Stimulated activated naive CD4-positive, alpha-beta T cell treated with Interleukin-2 at 50 U/mL for 16 hours (primary cell): ENCODE measurements at places on chromosomes 2 and 18.
A peak's percentile ranks its signal among the peaks of the same experiment; 100 is the strongest.

GRCh38 chr2:169012812-169013627, 18.1 kb downstream of the ABCB11 start:
- no peak for DNase-seq

GRCh38 chr18:46250084-46250811, 146.1 kb downstream of the HAUS1 start:
- DNase-seq = peak; percentile 38

- DNase-seq = no peak
These were observed 715 bp upstream of the MEMO1 start for GRCh38 chr2:32011485-32011960.

DNA sequence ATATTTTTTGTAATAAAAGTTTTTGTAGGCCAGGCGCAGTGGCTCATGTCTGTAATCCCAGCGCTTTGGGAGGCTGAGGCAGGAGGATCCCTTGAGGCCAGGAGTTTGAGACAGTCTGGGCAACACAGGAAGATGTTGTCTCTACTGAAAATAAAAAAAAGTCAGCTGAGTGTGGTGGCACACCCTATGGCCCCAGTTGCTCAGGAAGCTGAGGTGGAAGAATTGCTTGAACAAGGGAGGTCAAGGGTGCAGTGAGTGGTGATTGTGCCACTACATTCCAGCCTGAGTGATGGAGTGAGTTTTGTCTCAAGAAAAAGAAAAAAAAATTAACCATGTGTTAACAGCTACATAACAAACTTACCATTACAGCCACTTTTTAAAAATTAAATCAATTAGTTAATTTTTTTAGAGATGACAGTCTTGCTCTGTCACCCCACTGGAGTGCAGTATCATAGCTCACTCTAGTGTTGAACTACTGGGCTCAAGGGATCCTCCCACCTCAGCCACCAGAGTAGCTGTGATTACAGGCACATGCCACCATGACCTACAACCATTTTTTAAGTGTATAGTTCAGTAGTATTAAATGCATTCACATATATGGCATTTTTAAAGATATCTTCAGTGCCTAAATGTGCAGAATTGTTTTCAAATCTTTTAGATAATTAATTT, 67.2 kb upstream of the ACYP2 start:
- no peak for DNase-seq

GRCh38 chr2:193326296-193326695, 1131.6 kb upstream of the TMEFF2 start:
- no peak for DNase-seq

GRCh38 chr18:3184275-3184963, 35.3 kb downstream of the MYOM1 start:
- no peak for DNase-seq

GRCh38 chr2:47309472-47309951, 93.4 kb upstream of the MSH2 start:
- no peak for DNase-seq

DNA sequence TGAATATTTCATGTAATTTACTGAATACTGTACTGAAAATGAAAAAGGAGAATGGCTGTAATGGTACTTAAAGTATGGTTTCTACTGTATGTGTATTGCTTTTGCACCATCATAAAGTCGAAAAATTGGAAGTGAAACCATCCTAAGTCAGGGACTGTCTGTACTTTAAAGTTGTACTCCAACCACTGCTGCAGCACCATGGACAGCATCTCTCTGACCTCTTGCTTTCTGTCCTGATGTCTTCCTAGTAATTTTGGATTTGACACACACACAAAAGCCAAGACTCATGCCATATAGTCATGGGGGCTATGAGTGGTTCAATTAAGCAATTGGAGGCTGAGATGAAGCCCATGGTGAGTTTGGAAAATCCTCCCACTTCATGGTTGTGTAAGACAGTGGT, 256.3 kb upstream of the PKDCC start:
- no peak for DNase-seq

GRCh38 chr2:227816507-227817294, 3.1 kb downstream of the CCL20 start:
- DNase-seq = no peak

GRCh38 chr18:73791081-73791480, 356.6 kb downstream of the FBXO15 start:
- DNase-seq = no peak

- no peak for DNase-seq
These were observed 89.5 kb downstream of the PXDN start for GRCh38 chr2:1654696-1655374.

DNA sequence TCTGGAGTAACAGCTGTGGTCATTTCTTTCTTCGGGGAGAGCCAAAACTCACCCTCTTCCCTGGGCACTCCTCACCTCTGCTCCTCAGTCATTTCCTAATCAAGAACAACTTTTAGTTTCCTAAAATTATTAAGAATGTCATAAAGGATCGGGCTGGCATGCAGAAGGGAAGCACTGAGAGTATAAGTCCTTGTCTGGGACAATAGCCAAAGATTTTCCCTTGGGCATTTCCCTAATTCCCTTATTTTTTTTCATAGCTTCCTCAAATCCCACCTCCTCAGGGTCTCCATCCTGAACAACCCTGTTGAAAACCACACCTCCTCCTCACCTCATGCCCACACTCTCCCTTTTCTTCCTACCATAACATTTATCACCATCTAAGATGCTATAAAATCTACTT, 115.0 kb downstream of the MREG start:
- no peak for DNase-seq

DNA sequence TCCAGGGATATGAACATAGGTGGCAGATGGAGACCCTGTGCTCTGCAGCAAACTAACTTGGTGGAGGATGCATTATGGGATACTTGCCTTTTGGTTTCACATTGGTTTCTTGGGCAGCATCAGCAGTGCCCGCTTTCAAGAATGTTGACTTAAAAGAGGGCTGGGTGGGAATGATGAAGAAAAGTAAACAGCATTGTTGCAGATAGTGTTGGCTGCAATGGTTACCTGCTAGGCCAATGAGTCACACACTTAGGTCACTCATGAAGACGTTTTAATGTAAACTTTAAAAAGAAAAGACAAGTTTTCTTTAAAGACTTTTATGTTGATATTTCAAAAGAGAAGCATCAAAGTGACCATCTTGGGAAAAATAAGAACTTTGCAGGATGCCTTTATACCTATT, 26.1 kb upstream of the FAM237A start:
- DNase-seq = no peak

- no peak for DNase-seq
These were observed 123.2 kb upstream of the FZD5 start for GRCh38 chr2:207892716-207893402.

DNA sequence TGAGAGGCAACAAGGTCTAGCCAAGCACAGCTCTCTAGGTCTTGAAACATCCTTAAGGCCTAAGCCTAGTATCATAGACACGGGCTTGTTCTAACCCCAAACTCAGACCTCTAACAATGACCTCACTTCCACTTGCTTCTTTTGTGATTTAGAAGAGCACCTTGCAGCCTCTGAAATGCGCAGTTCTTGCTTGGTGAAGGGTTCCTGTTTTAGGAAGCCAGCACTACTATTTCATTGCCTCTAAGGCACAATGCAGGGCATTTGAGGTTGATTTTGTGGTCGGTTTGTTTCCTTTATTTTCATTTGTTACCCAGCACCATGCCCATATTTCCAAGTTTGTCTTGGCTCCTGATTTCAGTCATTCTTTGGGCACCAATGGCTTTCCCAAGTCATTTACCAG, 117.0 kb upstream of the CYP1B1 start:
- no peak for DNase-seq

GRCh38 chr2:221657806-221658205, 85.7 kb upstream of the EPHA4 start:
- DNase-seq = no peak

- no peak for DNase-seq
These were observed 89.4 kb upstream of the VRK2 start for GRCh38 chr2:57957238-57957637.

- no peak for DNase-seq
These were observed 15.6 kb upstream of the LAMA1 start for GRCh38 chr18:7133181-7133580.

GRCh38 chr18:52409727-52410126, 69.7 kb downstream of the DCC start:
- no peak for DNase-seq

DNA sequence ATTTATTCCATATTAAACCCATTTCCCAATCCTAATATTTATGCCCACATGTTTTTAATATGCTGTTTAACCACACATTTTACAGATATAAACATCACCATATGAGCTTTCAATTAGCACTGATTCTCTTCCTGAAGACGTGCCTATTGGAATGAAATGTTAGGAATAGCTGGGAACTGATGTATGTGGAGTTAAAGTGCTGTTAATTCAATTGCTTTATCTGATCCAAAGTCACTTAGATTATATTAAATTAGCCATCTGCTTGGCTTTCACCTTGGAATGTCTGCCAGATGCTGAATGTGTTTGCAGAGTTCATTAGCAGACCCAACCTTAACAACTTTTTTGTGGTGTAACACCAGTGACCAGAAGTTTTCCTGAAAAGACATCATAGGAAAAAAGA, 942.9 kb upstream of the KLHL29 start:
- no peak for DNase-seq

DNA sequence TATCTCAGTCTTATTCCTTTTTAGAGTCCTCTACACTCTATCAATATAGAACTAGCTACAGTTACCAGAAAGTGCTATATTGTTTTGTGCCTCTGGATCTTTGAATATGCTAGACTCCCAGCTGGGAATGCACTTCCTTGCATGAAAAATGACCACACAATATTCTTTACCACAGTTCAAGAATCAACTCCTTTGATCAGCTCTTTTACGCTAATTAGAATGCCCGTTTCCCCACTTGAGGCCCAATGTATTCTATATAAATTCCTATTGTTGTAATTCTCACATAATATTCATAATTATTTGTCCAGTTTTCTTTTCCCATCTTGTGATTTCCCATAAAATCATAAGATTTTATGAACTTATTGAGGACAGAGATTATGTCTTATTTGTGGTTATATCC, 142.2 kb downstream of the UBE2E3 start:
- no peak for DNase-seq

DNA sequence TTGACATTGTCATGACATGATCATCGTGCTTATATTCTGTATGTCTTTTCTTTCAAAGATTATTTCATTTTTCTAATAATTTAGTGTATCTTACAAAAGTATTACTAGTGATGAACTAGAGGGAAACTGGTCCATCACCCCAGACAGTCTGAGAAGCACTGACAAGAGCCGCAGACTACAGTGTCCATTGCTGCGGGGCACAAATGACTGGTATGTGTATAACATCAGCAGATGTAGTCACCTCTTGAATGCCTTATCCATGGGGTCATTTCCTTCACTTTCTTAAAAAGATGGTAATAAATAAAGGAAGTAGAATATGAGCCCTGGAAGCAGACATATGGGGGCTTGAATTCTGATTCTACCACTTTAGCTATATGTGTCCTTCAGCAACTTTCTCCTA, 29.6 kb downstream of the NEMP2 start:
- DNase-seq = no peak

DNA sequence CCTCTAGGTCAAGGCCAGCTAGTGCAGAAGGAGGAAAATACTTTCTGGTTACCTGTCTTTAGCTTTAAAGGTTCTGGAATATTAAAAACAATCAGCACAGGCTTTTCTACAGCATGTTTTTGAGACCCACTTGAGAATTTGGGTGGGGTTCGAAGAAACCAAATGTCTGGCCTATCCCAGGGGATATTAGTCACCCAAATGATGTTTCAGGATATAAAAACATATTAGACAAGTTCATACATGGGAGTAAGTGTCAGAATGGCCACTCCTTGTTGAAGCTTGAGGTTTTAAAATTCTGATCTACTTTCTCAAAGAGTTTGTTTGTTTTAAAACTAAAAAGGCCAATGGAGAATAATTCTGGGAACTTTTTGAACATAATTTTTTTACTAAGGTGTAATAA, 158.6 kb upstream of the DLX2 start:
- no peak for DNase-seq

- DNase-seq = no peak
These were observed 10.6 kb downstream of the C18orf63 start for GRCh38 chr18:74326231-74326630.

- DNase-seq = no peak
These were observed 10.2 kb downstream of the ACKR3 start for GRCh38 chr2:236579746-236580315.

DNA sequence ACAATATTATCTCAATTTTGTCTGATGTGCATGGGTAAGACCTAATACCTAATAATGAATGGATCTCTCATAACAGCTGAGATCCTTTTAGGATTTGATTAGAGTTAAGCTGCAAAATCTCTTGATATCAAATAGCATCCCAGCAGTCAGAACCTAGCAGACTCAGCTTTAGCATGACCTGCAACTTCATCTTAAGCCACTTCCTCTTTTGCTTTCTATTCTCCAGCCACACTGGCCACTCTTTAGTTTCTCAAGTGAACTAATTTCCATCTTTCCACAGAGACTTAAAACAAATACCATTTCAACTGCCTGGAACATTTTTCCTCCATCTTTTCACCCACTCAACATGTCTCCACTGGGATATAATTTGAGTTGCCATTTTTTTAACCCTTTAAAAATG, 1251.6 kb upstream of the ZEB2 start:
- DNase-seq = no peak

- DNase-seq = no peak
These were observed 145.3 kb upstream of the ATP5MC3 start for GRCh38 chr2:175326801-175327200.

GRCh38 chr2:135299165-135299564, 231.9 kb downstream of the ZRANB3 start:
- DNase-seq = no peak

- peak; percentile 72 for DNase-seq
These were observed 71.0 kb upstream of the ITM2C start for GRCh38 chr2:230793572-230794359.

DNA sequence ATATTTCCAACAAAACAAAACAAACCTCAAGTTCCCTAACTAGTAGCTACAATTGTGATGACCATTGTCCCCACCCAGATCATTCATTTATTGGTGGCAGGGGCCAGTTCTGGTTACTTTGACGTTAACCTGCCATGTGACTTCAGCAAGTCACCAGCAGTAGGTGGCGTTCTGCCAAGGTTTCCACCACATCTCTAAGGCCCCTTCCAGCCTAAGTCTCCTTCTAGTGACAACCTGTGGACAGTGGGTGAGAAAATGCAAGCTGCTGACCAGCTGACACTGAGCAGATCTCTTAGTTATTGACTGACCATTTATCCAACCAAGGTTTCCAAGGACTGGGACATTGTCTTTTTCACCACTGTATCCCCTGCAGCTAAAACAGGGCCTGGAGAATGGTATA, 98.4 kb downstream of the GPR39 start:
- no peak for DNase-seq

DNA sequence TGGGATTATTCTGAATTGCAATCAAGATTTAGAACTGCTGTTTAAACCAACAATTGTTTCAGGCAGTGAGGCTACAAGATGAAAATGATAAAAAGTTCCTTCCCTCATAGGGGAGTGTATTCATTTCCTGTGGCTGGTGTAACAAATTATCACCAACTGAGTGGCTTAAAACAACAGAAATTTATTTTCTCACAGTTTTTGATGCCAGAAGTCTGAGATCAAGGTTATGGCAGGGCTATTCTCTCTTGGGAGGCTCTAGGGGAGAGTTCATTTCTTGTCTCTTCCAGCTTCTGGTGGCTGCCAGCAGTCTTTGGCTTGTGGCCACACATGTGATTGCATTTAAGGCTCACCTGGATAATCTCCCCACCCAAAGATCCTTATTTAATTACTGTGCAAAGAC, 290.5 kb upstream of the ZSWIM2 start:
- no peak for DNase-seq
